ENCODE measurements at places on chromosomes 7 and 10. TPM values are rescaled to one million over a fixed set of nuclear protein-coding genes. Genes with fewer than 3 reads are reported as not detected.
A peak's percentile ranks its signal among the peaks of the same experiment; 100 is the strongest.

The ERVW-1 gene
- 1.8 TPM for total RNA-seq

GRCh38 chr10:24900888-24901685 is 51.3 kb downstream of the PRTFDC1 start:
- no peak for DNase-seq

GRCh38 chr10:26627324-26627723 is 70.2 kb upstream of the PDSS1 start:
- DNase-seq: no peak

The C10orf67 gene
- total RNA-seq: not detected

- DNase-seq: no peak
Observed at GRCh38 chr10:51204066-51204465, 129.8 kb downstream of the PRKG1 start.

DNA sequence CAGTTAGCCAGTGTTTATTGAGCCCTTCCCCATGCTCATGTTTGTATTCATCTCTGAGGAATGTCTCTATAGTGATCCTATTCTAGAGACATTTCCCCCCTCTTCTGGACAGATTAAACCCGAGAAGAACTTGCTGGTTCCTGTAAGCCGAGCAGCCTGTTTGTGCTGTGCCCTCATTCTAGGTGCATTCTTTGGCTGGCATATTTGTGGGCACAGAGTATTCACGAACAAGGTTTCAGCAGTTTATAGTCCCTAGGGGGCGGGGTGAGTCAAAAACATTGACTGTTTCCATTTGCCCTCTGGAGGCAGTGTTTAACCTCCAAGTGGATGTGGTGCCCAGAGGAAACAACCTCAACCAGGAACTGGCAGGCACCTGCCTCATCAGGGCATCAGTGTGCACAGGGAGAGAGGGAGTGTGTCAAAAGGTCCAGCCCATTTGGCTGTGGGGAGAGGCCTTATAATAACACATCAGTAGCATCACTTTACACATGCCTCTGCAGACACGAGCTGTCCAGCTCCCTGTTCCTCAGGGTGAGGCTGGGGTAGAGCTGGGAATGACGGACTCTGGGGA is 273.3 kb upstream of the LRGUK start:
- peak; percentile 62 for DNase-seq

The CAMK2B gene
- 16.9 TPM for total RNA-seq

The ABCB8 gene
- 26.4 TPM for total RNA-seq

DNA sequence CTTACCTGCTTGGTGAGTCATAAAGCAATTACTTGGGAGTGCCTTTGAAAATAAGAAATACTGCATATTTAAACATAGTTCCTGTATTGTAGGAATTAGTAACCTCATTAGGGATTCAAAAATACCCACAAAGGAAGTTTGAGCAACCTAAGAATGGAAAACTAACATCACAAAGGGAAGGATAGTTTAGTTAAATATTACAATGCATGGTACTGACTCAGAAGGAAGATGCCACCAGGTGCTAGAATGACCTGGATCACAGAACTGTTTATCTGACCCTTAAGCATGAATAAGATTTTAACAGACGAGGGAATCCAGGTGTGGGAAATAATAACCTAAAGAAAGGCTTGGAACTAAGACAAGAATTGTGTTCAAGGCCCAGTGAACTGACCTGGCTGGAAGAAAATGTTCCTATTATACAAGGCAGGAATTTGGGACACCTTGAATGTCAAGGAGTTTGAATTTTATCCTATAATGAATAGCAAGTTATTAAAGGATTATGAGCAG is 106.4 kb downstream of the GSAP start:
- no peak for DNase-seq

DNA sequence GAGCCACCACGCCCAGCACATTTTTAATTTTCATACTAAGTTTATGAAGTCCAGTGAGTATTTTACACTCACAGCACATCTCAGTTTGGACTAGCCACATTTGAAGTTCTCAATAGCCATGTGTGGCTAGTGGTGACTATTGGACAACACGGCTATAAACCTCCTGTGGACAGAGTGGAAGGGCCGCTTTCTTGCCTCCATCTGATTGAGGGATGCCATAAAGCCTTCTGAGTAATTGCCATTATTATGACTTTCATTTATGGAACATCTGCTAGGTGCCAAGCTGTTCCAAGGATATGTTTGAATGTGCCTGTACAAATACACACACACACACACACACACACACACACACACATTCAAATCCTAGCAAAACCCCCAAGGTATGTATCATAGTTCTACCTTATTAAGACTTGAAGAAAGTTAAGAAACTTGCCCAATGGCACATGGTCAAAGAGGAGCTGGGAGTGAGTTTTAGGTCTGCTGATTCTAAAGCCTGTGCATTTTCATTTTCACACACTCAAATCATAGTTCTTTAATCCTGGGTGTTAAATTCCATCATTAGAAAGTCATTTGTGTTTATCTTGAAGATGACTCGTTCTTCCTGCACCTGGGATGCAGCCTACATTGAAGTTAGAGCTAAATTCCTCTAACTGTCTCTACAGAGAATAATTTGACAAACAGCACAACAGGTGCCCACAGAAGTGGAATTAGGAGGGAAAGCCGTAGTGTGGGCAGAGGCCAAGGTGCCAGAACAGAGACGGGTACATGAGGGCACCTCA is 143.3 kb downstream of the PKD1L1 start:
- DNase-seq: no peak

DNA sequence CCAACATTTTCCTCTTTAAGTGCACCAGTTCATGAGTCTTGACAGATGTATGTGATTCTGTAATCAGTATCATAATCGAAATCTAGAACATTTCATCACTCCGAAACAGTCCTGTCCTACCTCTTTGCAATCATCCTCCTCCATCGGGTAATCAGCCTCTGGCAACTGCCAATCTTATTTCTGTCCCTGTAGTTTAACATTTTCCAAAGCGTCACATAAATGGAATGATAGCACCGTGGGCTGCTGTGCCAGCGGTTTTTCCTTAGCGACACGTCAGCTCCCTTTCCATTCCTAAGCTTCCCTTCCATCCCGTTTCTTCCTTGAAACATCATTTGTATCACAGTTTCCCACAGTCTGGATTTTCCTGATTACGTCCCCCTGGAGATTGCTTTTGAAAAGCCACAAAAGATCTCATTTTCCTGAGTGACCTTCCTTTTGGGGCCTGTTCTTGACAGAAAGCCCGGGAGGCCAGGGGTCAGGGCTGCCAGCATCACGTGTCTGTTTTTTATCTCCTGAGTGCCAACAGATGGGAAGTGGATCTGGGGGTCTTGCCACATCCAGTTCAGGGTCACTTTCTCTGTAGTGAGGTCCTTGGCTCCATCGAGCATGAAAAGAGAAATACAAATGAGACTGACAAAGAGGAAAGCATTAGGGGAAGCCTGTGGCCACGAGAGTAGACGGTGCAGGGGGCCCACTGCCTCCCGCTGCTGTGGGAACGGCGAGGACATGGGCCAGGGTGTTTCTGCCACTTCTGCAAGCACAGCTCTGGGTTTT is 31.6 kb downstream of the TMEM120A start:
- DNase-seq: no peak

DNA sequence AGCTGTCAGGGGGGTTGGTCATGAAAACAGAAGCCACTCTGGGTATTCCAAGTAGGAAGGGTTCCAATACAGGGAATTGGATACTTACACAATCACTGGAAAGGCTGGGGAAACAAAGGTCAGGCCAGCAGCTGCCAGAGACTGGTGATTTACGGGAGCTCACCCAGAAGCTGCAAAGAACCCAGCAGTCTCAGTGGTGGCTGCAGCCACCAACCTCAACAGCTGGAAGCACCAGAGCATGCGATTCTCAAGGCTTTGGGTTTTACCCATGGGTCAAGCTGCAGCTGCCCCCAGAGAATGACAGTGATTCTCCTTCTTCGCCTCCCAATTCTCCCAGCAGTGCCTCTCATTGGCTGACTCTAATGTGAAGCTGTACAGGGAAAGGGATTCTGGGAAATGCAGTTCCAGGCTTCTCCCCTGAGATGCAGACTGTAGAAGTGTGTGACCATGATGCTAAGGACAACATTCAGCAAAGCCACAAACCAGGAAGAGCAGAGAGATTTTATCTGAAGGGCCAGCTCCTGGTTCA is 107.2 kb upstream of the TCF7L2 start:
- DNase-seq: no peak

DNA sequence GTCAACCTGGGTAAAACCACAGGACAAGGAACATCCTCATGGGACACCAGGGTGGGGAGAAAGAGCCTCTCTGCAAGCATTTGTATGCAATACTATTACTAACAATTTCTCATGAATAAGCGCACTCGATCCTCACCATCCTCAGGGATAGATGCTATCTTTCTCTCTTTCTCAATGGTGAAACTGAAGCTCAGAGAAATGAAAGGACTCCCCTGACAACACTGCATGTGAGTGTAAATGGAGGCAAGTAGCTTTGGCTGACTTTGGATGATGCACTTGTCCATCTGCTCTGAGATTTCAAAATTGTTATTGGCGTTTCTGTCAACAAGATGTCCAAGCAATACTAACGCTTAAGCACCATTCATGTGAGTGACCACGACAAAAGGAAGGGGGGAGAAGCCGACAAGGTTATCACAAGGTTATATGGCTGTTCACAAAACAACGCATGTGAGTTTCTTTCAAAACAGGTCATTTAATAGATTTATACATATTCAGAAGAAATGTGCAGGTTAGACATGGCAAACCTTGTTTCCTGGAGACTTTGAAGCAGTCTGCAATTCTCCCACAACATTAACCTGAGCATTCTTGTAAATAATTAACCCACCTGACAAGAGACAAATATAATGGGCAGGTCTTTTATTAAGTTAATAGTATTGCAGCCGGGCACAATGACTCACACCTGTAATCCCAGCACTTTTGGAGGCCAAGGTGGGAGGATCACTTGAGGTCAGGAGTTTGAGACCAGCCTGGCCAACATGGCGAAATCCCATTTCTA is 54.0 kb downstream of the IFIT5 start:
- DNase-seq: no peak

The ZC3HAV1L gene
- total RNA-seq: 25.8 TPM

The ABCF2 gene
- 23.3 TPM for total RNA-seq

DNA sequence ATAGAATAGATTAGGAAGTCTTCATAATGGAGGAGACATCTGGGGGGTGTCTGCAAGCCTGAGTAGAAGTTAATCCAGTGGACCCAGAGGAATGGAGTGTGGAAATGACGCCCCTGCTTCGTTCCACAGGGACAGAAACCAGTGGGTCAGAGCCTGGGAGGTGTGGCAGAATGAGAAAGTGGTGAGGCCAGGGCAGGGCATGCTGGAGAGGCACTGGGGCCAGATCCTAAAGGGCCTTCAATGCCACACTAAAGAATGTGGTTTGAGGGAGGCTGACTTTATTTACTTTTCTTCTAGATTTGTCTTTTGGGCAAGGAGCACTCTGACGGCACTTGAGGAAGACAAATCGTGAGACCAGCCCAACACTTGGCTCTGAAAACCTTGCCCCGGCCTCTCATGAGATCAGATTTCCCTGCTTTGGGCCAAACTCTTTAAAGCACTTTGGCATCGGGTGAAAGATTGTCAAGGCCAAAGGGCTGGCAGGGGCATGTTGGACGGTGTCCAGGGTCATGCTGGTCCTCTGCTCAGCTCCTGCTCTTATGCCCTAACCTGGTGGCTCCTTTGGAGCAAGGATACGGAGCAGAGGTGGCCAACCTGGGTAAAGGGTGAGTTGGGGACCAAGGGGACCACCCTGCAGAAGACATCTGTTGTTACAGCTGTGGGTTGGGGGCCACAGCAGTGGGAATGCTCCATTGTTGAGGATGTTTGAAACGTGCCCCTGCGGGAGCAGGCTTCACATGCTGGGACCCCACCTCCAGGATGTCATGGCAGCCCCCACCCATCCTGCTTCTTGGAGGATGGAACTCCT is 157.0 kb upstream of the ZMIZ1 start:
- no peak for DNase-seq

DNA sequence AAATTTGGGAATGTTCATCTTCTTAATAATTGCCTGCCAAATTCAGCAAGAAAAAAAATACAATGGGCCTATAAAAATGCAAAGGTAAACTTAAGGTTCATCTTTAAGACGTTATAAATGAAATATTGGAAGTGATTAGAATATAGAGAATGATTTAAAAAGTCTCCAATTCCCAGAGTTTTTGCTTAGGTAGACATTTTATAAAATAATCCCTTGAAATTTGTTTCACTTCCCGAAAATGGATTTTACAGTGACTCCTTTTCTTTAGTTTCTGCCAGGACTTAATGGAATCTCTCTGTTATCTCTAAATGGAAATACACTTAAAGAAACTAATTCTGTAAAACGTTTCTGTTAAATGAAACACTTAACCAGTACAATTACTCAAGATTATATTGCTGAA is 544.2 kb upstream of the TEX47 start:
- no peak for DNase-seq

GRCh38 chr10:663831-664251 is 25.6 kb downstream of the DIP2C start:
- no peak for DNase-seq

DNA sequence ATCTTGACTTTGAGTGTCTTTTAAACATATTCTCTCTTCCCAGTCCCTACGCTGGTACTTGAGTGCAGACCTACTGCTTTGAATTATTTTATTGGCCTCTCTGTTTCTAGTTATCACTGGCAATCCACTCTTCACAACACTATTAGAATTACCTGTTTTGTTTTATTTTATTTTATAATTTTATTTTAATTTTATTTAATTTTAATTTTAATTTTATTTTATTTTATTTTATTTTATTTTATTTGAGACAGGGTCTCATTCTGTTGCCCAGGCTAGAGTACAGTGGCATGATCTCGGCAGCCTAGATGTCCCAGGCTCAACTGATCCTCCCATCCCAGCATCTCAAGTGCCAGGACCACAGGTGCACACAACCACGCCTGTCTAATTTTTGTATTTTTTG is 6.8 kb downstream of the STK17A start:
- DNase-seq: no peak

GRCh38 chr7:146626912-146627311 is 510.3 kb downstream of the CNTNAP2 start:
- DNase-seq: no peak

GRCh38 chr10:92222603-92223262 is 68.1 kb downstream of the CPEB3 start:
- no peak for DNase-seq

- DNase-seq: no peak
Observed at GRCh38 chr10:7045891-7046599, 364.8 kb downstream of the SFMBT2 start.

DNA sequence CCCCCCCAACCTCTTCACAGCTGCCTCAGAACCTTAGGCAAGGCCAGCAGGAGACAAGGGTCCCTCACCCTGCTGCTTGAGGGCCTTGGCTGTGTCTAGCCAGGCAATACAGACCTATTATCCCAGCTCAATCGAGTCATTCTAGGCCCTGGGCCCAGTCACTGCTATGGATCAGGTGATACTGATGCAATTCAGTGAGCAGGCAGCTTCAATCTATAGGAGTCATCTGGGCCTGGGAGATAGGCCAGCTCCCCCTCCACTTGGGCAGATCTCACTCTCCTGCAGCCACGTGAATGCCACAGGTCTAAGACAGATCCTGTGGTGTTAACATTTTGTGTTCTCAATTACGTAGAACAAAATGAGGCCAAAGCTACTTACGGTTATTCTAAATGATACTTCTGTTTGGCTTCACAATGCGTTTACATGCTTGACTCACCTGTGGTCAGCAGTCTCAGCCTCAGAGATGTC is 68.0 kb upstream of the LRRC4 start:
- DNase-seq: no peak

The MYH16 gene
- 0.97 TPM for total RNA-seq

Measured in prostate gland (tissue), 2 donors.